COLO829 (cell line): ENCODE measurements at places on chromosomes 1 and 21.
A peak's percentile ranks its signal among the peaks of the same experiment; 100 is the strongest.

DNA sequence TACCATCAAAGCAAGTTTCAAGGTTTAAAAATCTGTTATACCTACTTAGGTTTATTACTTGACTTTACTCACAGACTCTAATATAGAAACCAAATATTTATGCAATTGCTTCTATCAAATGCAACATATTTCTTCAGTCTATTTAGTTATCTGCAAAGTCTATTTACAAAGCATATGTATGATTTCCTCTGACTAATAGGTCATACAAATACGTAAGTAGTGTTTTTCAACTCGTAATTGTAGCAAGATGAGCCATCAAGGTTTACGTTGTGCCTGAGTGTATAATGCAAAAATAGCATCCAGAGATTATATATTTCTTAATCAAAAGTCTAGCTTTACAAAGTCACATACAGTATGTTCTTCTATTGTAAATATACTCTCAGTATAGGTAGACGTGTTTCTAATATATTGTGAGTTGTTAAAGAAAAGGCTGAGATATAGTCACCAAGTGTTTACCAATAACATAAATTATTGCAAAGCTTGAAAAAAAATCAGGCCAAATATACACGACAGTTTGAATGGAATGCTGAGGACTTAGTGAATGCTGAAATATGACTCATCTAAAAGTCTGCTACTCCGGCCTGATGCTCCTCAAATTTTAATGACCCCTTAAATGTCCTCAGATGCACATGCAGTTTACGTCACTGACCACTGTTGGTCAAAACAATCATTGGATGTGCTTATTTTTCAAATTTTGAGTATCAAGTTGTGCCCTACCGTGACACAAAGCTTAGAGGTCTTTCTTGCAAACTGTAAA, 48.4 kb downstream of the ADAMTS5 start:
- no peak for DNase-seq

DNA sequence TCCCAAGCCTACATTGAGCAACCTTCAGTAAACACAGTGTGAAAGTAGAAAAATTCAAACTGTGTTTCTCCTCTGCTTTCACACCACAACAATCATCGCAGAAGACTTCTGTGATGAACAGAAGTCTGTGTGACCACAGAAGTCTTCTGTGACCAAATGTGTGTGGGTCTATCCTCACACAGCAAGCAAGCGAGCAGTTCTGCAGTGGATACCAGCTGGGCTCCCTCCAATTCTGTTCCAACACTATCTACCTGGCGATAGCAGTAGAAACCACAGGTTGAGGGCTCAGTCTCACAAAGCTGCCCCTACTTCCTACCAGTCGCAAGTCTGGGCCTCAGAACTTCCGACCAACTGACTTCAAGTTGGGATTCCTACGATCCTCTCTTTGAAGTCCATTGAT, 21.0 kb upstream of the RAP1A start:
- DNase-seq = no peak

- no peak for DNase-seq
These were observed 3.4 kb downstream of the RUNX1 start for GRCh38 chr21:35045542-35046262.

GRCh38 chr1:10599194-10599861, 124.6 kb downstream of the PEX14 start:
- no peak for DNase-seq

GRCh38 chr1:23101101-23101827, 67.4 kb downstream of the LUZP1 start:
- DNase-seq = no peak

GRCh38 chr21:32020564-32020963, 147.7 kb downstream of the HUNK start:
- DNase-seq = no peak

DNA sequence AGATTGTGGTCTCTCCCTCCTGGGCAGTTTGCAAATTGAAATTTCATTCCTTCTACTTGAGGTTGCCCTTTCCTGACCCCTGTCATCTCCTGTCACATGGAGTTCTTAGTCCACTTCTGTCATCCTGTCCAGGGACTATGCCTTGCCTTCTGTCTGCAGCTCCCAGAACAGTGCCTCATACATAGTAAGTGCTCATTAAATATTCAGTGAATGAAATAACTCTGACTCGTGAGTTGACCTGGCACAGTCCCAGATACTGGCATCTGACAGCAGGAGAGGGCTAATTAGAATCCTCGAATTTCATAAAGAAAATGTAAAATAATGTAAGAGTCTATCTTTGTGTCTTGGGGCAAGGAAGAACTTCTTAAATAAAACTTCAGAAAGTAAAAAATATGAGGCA, 50.8 kb downstream of the CNIH3 start:
- peak; percentile 78 for DNase-seq

- DNase-seq = no peak
These were observed 22.0 kb downstream of the RLF start for GRCh38 chr1:40183055-40183710.

GRCh38 chr1:26021647-26022403, at the start of gene EXTL1:
EXTL1 (plus strand) TSS chr1:26021775; CDS start chr1:26022647, 872 bp downstream.
- DNase-seq = peak; percentile 62

DNA sequence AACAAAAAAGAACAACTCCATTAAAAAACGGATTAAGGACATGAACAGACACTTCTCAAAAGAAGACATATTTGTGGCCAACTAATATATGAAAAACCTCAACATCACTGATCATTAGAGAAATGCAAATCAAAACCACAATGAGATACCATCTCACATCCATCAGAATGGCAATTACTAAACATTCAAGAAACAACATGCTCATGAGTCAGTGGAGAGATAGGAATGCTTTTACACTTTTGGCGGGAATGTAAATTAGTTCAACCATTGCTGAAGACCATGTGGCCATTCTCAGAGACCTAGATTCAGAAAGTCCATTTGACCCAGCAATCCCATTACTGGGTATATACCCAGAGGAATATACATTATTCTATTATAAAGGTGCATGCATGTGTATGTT, 1442.6 kb upstream of the B3GALT2 start:
- no peak for DNase-seq

DNA sequence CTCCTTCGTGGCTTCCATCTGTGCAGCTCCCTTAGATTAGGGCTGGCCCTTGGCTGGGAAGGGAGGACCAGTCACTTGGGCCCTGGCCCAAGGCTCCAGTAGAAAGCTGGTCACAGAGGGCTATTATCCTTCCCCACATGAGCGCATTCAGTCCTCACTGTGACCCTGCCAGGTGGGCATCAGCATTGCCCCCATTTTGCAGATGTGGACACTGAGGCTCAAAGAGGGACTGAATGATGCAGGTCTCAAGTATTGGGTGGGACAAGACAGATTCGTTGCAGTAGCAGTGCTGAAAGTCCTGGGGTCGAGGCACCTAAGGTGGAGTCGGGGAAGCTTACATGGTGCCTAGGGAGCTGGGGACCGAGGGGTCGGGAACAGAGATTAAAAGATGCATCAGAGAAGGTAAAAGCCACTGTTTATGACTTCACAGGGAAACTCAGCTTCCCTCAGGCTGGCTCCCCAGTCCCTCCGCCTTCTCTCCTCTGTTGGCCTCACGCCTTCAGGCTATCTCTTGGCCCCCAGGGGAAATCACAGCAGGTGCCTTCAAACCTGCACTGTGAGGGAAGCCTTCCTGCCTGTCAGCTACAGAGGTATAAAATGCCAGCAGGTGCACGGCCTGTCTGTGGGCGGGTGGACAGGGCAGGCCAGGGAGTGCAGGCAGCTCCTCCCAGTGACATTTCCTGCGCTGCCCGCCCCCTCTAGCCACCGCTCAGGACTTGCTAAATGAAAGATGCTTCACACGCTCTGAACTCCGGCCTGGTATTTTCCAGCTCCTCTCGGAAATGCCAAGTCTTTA, 178.4 kb downstream of the GRIK3 start:
- no peak for DNase-seq

DNA sequence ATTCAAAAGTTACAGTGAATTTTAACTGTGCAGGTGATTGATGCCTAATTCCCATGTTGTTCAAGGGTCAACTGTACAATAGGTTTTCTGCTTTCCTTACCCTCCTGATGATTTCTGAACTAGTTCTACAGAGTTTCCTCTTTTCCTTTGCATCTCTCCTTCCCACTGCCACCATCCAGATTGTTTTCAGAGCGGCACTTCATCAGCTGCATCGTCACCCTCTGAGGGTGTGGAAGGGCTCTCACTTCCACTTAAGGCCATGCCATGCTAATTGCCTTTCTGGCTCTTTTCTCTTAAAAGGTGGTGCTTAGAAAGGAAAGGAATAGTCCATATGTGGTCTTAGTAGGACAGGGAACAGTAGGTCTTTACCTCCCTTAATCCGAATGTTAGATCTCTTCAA, 39.1 kb downstream of the DISC1 start:
- DNase-seq = no peak

DNA sequence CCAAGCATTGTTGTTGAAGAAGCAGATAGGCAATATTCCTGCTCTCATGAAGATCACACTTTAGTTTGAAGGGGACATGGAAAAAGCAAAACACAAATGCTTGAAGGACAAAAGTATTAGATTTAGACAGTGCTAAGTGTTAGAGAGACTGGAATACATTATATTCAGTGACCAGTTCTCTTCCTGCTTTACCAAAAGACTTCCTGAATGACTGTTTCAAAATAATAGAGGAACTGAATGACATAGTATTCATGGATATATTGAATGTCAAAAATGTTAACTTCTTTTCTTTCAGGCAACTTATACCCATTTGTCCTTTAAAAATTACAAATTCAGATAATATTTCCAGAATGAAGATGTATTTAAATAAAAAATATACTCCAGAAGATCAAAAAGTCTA, 178.0 kb upstream of the IVNS1ABP start:
- no peak for DNase-seq

GRCh38 chr1:14297356-14297755, 301.1 kb upstream of the KAZN start:
- no peak for DNase-seq

DNA sequence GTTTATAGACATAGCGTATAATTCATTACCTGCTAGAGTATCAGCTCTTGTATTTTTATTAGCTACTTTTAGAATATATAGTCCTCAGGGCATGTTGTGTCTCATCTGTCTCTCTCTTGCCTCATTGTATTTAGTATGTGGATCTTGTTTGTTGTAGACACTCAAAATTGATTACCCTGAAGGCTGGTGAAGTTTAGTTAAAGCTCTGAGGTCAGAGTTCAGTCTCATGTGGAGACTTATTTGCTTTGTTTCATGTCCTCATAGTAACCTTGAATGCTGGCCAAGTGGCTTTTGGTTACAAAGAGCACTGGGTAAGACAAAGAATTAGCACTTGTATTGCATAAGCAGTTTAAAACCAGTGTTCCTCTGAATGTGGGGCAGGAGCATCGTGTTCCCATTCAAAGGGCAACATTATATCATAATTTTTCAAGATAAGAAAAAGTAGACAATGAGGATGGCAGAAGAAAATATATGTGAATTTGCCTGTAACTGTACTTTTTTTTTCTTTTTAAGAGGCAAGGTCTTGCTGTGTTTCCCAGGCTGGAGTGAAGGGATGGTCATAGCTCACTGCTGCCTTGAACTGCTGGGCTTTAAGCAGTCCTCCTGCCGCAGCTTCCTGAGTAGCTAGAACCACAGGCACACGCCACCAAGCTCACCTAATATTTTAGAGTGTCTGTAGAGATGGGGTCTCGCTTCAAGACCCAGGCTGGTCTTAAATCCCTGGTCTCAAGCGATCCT, 17.4 kb downstream of the CNST start:
- DNase-seq = no peak

DNA sequence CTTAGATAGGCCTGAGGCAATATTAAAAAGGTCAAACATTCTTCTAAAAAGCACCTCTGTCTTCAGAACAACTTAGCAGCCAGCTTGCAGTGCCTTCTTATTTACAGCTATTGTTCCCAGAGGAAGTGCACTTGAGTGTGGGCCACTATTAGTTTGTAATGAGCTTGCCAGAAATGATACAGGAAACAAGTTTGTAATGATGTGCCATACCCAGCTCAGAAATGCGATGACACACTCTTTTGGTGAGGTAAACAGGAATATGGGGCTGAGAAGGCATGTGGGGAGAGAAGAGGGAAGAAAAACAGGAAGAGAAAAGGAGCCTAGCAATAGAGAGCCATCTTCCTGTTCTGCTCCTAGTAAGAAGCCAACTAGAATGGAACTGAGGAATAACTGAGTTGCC, 295.4 kb downstream of the AGBL4 start:
- no peak for DNase-seq

DNA sequence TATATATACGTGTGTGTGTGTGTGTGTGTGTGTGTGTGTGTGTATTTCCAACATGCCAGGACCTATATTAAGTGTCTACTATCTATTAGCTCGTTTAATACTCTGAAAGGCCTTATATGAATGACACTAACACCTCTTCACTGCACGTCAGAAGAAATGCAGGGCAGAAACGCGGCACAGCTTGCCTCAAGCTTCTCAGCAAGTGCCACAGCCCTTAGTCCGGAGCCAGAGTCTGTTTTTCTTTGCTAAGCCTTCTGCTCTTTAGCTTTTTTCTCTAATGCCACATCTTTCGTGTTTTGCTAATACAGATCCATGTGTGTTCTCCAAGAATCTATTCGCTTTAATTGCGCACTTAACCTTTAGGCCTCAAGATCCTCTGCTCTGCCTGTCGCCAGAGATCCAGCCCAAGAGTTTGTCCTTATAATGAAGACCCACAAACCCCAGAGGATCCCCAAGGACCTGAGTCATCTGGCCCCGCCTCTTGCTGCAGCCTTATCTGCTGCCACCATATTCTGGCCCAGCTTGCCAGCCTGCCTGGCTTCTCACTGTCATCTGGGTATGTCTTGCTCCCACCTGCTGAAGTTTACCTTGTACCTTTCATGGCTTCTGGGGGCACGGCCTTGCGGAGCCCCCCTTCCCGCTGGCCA, 2.0 kb upstream of the TRIM58 start:
- no peak for DNase-seq

GRCh38 chr21:39581414-39581813, 31.3 kb upstream of the B3GALT5 start:
- DNase-seq = no peak
